Right lung (tissue), 10 donors: ENCODE measurements at places on chromosomes 5 and 9. TPM values are rescaled to one million over a fixed set of nuclear protein-coding genes. Genes with fewer than 3 reads are reported as not detected.

DNA sequence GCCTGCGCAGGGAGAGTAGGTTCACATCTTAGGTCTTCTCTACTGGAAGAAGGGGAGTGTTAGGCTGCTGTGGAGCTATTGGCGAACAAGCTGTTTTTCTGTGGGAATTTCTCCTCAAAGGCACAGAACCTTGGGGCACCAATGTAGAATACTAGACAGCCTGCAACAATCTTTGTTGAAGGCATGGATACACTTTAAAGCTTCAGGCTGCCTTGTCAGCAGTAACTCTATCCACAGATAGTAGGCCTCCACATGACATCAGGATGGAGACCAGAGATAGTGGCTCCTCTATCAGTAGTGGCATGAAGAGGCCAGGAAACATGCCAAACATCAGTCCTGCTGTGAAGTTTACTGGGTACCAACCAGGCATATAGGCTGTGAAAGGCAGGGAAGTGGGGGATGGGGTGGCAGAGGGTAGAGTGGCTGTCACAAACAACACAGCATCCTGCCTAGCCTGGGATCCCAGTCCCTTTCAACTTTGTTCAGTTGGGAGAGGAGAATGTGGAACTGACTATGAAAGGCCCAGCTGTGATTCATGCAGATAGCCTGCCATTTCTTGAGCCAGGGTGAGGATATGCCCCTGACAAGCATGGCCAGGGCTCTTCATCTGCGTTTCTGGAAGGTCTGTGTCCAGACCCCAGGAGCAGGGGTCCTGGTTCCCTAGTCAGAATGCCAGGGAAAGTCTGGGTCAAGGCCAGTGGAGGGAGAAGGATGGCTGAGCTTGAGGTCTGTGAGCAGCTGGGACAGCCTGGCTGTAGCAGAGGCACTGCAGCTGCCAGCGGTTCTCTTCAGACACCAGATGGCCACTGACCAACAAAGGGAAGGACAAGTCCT lies 1.0 kb upstream of the HK3 start:
- DNase-seq: peak; percentile 31

- no peak for DNase-seq
These were observed 52.3 kb upstream of the CNTLN start for GRCh38 chr9:17082343-17083064.

DNA sequence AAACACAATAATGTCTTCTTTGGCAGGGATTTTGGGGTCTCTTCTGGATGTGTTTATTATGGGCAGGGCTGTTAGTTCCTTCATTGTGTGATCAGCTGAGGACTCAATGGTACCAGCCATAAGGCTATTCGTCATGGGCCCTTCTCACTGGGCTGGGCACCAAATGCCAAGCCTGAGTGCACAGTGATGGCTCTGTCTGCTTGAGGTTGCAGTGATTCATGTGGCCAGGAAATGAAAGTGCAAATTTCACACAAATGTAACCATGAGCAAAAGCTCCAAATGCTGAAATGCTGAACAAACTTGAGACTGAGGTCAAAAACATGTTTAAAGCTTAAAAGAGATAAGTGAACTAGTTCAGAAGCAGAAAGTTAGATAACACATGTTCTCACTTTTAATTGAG lies 191.0 kb downstream of the TARS1 start:
- no peak for DNase-seq

GRCh38 chr5:19986031-19986619 lies 1.9 kb downstream of the CDH18 start:
- no peak for DNase-seq

Gene GALNT12
- 21.0 TPM for polyA plus RNA-seq

Gene POLE3
- polyA plus RNA-seq: 56.3 TPM

Gene NUTM2G
- polyA plus RNA-seq: 0.57 TPM

Gene S1PR3
- polyA plus RNA-seq: 80.3 TPM
